Tongue (tissue), 3 donors: ENCODE measurements at places on chromosomes 11 and 22.

DNA sequence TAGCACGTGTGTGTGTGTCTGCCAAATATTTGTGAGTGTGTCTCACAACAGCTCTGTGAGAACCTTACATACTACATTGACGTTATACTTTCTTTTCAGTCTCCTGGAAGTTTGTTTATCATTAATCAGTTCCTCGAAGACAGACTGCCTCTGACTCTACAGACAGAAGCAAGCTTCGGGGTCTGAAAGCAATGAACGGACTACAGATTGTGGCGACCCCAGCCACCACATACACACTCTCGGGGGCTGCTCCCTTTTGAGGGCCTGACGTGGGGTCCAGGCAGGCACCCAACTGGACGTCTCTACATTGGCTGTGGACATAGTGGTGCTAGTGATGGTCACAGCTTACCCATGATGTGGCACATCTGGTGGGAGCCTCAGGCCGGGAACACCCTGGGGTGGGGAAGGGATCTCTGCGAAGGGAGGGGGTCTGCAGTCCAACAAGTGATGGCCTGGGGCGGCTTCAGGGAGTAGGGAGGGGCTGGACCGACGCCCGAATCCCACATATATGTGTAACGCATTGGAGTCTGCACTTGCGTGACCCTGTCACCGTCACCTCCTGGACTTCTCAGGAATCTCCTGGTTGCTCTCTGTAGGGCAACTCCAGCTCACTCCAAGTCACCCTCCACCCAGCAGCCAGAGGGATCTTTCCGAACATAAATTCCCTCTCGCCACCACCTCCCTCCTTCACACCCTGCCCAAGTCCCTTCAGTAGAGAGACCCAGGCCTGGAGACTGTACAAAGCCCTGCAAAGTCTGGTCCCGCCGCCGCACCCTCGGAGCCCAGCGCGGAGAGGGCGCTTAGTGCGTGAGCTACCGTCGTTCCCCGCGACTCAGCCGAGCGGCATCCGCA lies 30.4 kb upstream of the TRIM29 start:
- DNase-seq, result no peak

DNA sequence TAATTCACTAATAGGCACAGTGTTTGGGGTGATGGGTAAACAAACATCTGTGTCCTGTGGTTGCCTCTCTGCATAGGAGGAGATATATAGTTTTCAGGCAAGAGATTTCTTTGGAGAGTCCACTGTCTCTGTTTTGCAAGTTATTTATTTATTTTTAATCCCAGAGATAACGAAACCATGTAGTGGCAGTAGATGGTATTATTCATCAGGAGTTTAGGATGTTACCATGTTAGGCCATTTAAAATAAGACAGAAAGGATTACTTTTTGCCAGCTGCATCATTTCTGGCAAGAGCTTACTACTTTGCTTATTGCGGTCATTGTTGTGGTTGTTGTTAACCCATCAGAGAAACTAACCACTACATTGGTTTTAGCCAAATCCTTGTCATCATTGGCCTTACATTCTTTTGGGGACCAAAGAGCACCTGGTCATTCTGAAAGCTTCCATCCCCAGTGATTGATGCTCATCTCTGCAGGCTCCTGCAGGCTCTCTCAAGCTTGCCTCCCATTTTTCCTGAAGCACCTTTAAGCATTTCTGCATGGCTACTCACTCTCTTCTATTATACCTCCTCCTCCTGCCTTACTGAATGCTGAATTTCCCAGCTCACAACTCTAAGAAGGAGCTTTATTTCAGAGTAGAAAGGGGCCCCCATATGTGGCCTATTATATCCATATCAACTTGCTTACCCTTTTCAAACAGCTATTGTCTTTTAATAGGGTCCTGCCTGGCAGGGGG lies 84.4 kb downstream of the CSTPP1 start:
- DNase-seq, result no peak

- peak; percentile 88 for DNase-seq
These were observed 556.6 kb downstream of the MIAT start for GRCh38 chr22:27213766-27214581.

DNA sequence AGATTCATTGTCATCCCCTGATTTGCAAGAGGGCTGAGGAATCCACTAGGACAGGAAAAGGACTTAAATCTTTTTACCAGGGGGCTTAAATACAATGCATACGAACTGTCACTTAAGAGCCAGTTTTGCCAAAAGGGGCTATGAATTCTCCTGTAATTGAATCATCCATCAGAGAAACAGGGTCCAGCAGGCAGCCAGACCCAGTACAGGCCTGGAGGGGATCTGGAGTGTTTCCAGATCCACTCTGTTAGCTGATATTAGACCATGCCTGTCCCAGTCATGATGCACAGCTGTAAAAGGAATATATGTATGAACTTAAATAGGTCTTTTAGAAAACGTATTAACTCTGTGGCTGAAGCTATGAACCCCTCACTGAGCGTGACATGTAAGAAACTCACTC lies 53.8 kb upstream of the PRSS23 start:
- DNase-seq, result peak; percentile 18

GRCh38 chr11:95248666-95249467 lies 17.9 kb upstream of the SESN3 start:
- no peak for DNase-seq

DNA sequence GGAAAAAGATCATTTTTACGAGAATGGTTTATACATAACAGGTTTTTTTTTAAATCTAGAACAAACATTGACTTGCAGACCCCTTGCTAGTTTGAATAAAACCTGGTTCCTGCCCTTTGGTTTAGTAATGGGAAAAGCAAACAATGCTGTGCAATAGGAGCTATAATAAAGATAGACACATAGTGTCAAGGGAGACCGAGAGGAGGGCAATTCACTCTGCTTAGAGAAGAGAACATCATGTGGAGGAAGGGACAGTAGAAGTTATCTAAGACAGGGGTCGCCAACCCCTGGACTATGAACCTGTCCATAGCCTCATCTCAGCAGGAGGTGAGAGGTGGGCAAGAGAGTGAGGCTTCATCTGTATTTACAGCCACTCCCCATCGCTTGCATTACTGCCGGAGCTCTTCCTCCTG lies 7.0 kb upstream of the RDX start:
- no peak for DNase-seq

DNA sequence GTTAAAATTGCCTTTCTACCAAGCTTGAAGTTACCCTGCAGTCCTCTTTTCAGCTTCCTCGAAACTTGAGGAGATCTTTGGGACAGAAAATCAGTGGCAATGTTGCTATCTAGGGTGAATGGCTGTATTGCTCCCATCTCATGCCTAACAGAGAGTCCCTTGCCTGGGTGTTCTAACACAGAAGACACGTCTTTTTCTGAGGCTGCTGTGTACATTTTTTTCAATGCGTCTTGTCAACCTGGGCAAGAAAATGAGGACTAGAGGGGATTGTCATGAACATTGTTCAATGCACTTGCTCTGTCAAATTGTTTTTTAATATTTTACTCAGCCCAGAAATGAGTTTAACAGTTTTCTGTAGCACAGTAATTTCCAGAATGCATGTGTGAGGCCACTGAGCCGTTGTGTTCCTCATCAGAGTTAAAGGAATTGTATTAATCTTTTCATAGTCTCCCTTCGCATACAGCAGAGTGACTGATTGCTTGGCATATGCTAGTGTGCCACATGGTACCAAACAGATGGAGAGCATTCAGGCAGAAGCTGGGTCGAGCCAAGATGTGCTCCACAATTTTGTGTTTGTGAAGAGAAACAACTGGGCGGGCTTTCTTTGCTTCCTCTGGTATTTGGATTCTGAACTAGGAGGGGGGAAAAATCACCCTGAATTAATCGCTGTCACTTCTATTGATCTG lies 86.0 kb downstream of the CASP12 start:
- DNase-seq, result no peak
